ENCODE measurements at places on chromosomes 11 and 22.

- DNase-seq: no peak
Measured at GRCh38 chr11:69703768-69704507, at the start of gene FGF19. TSS of gene FGF19 (minus strand) at chr11:69704022. CDS start at chr11:69703876, 146 bp downstream.

DNA sequence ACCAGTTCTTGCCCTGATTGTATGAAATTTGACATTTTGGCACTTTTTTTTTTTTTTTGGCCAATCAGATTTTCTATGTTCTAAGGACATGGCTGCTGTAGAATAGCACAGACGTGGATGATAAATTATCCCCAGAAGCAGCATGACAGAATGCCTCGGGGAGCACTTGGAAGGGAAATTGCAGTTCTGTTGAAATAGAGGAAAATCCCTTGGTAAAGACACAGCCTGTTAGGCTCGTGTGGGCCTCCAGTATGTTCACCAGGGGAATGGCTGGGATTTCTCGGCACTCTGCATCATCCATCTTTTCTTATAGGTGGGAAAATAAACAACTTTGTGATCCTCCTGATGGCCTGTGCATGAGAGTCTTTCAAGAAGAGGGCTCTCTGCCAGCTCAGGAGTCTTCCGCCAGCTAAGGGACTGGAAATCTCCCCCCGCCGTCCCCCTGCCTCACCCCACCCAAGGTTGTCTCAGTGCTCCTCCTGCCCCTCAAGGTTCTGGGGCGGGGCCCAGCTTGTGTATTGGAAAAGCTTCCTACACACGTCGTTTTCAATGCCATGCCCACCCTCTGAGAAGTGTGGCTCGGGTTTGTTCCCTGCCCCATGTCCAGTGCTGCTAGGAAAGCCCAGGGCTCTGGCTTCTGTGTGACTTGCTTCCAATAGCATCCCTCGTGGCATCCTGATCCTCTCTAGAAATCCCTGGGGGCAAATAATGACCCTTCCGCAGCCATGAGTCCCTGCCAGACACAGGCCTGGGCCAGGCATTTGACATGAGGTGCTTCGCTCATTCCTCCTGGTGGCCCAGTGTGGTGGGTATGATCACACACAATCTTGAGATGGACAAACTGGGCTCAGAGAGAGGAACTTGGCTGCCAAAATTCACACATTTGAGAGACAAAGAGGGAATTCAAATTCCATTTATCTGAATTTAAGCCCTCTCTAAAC, 70.6 kb upstream of the ATXN10 start:
- DNase-seq: no peak

DNA sequence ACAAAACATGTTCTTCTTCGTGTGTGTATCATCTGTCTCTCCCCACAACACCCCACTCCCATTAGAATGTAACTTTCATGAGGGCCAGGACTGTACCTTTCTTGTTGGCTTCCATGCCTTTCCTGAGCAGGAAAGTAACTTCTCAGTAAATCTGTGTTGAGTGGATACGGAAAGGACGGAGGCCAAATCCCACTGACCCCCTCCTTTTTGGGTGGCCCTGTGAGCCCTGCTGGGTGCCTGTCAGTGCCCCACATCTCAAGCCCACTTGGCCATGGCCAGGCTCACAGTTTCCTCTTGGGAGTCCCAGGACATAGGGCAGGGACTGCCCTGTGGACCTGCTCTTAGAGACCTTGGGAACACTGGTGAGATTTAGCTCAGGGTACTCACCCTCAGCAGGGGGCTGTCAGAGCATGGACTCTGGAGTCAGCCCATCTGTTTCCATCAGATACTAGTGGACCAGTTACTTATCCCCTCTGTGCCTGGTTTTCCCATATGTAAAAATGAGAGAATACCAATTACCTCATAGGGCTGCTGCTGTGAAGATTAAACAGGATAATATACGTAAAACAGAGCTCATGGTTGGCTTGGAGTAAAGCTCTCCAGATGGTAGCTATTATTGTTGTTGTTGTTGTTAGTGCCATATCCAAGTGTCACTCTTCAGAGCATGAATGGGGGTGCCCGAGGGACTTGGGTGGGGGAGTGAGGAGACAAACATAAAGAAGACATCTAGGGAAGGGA, 1.0 kb upstream of the C11orf96 start:
- no peak for DNase-seq

DNA sequence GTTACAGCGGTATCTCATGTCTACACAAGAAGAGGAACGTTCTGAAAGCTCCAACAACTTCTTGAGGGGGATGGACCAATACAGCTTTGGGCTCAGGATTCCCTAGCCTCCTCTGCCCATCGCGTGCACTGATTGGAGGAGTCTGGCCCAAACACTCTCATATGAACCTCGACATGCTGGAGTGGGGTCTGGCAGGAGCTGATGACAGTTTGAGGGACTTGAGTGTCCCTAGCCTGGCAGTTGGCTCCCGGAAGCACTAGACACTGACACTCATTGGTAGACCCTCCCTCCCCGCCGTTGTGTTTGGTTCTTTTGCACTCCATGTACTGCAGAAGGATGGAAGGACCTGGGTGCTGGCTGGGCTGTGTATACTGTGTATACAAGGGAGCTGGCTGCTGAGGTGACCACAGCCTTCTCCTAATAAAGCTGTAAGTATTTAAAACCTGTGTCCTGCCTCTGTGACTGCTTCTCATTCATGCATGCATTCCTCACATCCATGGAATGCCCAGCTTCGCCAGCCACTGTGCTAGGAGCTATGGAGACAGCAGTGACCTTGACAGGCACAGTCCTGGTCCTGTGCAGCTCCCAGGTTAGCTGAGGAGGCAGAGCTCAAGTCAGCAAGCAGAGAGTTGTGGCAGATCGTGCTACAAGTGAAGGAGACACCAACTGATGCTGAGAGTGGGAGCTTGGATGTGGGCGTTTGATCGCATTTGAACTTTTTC, 27.9 kb downstream of the ADAMTS15 start:
- DNase-seq: no peak

GRCh38 chr11:134670961-134671370, 258.9 kb upstream of the B3GAT1 start:
- no peak for DNase-seq

DNA sequence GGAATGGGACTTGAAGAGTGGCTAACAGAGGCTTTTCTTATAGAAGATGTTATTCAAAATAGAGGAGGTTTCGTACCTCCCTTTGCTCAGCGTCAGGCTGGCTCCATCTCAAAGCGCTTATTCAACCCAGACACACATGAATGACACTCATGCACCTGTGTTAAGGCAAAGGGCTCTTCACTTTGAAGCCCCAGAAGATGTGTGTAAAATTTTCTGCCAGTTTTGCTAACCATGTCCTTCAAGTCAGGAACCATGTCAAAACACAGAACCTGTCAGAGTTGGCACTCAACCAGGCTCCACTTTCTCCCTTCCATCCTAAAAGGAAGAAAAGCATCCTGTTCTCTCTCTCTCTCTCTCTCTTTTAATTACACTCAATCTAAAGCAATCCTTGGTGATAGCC, 352.8 kb upstream of the NARS2 start:
- DNase-seq: no peak

DNA sequence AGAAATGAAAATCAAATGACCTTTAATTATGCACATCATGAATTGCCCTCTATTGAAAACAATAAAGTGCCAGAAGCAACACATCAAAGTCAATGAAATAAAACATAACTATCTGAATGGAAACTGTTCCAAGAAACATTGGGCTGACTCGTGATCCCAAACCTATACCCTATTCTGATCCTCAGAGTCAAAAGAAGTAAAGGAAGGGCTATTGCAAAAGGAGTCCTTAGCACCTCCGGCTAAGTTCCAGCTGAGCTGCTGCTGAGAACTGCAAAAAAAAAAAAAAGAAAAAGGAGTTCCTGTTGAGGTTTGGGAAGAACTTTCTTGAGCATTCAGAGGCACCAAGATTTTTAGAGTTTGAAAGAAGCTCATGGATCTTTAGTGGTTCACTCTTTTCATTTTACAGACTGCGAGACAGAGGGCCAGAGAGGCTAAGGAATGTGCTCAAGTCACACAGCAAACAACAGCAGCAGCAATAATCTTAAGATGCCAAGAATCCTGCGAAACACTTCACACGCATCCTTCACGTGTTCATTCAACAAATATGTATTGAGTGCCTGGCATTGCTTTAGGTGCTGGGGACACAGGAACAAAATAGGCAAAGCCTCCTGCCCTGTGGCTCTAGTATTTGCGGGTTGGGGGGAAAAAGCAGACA, 841 bp upstream of the TMPRSS13 start:
- DNase-seq: no peak

GRCh38 chr11:102153082-102153481, 42.8 kb downstream of the YAP1 start:
- no peak for DNase-seq

DNA sequence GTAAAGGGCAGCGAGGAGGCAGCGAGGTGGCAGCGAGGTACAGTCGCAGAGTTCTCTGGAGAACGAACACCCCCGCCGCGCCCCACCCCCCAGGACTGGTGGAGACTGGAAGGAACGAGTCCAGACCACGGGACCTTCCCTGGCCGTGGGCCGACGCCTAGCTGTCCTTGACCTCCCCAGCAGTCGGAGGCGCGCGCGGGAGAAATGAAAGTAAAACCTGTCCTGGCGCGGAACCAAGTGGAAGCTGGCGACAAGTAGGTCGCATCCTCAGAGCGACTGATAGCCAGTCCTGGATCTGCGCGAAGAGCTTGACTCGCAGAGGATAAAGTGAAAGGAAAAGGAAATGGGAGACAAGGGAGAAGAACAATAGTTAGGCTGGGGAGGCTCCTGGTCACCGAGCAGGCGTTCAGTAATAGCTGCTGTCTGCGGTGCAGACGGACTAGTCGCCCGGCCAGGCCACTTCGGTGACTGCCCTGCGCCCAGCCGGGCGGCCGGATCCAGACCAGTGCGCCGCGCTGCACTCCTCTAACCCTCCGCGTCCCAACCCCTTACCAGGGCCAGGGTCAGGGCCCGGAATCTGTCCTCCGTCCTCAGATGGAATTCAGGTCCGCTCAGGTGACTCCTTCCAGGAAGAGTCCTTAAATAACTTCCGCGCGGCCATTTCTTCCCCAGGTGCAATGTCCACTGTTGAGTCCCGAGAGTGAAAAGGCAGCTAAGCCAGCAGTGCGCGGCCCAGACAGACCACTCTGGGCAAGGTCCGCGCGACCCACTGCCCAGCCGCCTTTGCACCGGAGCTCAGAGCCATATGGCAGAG, 1.9 kb upstream of the ADM start:
- DNase-seq: no peak

- DNase-seq: no peak
Measured at GRCh38 chr11:74714904-74715303, 16.3 kb downstream of the CHRDL2 start.
